ENCODE measurements at places on chromosomes 2 and 18. TPM values are rescaled to one million over a fixed set of nuclear protein-coding genes. Genes with fewer than 3 reads are reported as not detected.

- no peak for DNase-seq
These were observed 126.3 kb downstream of the C2orf74 start for GRCh38 chr2:61288070-61288841.

DNA sequence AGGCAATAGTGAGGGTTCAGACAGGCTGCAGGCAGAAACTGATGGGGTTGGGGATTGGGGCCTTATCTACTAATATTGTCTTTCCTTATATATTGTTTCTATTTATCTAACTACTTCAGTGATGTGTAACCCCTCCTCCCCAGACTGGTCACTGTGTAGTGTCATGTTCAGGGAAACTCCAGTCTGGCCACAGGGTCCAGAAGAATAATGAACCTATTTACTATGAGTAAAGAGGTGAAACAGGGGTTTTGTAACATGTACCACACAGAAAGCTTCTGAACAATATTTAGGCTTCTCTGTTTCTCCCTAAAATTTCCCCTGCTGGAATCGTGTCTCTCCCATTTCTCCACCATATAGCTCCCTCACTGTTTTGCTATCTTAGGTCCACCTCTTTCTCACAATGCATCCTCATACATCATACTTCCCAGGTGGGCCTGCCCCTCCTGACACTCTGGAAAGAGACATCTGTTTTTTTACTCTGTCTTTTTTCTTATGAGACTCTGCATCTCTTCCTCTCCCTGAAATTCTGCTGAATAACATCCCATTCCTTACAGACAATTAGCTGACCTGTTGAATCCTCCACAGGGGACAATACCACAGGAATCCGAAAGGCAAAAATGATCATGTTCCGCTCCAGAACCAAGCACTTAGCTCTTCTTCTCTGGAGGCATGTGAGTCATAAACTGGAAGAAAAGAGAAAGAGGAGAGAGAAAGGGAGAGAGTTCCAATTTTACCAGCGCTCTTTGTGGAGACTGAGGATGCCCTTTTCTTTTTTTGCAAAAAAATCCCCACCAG, 154.8 kb downstream of the ZEB2 start:
- DNase-seq, result no peak

GRCh38 chr2:227378371-227378782, 729 bp downstream of the TM4SF20 start:
- DNase-seq, result no peak

DNA sequence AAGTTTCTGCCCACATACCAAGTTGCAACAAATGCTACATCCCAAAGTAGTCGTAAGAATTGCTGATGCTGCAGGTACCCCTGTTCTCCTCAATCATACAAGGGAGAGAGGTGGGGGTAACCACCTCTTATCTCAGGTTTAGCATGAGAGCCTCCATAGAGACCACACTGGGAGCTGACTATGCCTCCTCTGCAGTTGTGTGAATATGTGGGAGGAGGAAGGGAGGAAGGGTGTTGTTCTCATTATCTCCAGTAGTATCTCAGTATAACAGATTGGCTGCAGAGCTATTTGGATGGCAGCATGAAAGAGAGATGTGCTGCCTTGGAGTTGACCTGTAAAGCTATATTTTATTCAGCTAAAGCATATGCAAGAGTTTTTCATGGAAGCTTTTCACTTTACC, 690.7 kb downstream of the KCNJ3 start:
- no peak for DNase-seq

Gene HOXD10
- total RNA-seq, result not detected

DNA sequence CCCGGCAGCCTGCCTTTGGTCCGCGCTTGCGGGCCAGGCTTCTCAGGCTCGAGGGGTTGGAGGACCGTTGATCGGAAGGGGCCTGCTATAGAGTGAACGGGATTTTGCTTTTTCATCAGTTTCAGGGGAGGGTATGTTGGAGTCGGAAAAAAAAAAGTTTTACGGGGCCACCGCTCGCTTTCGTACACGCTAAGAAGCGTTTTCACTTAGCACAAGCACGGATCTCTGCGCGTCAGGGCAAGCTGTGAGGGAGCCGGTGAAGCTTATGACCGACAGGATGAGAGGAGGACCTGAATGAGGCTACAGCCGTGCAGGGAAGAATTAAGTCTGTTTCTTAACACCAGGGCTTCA, 443 bp downstream of the CPSF3 start:
- no peak for DNase-seq

- peak; percentile 37 for DNase-seq
These were observed 2.3 kb upstream of the NPPC start for GRCh38 chr2:231928481-231928880.

DNA sequence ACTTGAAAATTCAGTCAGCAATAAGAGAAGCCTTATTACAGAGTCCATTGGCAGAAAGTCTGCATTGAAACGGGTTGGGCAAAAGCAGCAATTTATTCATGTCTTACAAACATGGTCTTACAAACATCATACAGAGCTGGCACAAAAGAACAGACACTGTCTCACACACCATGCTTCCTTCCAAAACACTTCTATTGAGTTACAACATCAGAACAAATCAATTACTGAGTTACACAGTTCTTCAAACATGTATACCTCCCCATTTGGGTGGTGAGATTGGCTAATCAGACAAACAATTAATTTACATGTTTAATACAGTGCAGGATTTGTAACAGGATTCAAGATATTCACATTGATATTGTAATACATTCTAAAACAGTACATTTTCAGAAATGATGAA, 9.5 kb downstream of the SYT4 start:
- no peak for DNase-seq
